ENCODE measurements at places on chromosomes 2 and 18.

- DNase-seq: no peak
Observed at GRCh38 chr18:12479536-12479935, 71.8 kb downstream of the PRELID3A start.

DNA sequence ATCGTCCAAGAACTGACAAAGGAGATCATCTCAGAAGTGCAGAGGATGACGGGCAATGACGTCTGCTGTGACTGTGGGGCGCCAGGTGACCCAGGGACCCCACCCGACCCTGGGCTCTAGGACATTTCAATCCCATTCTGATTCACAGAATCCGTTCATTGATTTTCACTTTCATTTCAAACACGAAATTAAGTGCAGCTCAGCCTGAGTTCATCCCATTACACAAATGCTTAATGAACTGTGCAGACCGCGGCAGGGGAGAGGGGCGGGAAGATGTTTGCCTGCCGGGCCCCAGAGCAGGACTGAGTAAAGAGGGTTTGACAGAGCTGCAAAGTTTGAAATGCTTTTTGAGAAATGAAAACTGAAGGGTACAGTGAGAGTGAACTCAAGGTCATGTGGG, 67.1 kb downstream of the ITGB1BP1 start:
- DNase-seq: no peak

GRCh38 chr2:237723602-237724001, 75.0 kb upstream of the RBM44 start:
- DNase-seq: no peak

- DNase-seq: no peak
Observed at GRCh38 chr2:215612786-215613185, 176.9 kb upstream of the FN1 start.

DNA sequence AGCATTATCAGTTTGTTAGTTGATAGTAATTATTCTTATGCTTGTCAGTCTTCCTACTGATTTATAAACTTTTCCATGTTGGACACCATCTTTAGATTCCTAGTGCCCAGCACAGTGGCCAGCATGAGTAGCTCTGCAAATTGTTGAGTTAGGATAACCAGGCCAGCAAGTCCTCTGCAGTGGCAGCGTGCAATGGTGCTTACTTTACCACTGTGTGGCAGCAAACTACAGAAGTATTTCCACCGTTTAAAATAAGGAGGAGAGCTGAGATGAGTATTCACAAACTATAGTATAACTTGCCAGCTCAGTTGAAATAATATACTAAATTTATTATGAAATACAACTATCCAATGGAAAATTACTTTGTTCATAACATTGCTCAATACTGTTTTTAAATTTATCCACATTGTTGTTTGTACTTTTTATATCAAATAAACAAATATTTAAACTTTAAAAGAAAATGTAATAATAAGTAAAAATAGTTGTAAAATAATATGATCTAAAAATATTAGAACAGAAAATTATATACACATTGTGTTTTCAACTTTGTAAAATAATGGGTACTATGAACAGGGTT, 9.3 kb upstream of the THADA start:
- DNase-seq: no peak

DNA sequence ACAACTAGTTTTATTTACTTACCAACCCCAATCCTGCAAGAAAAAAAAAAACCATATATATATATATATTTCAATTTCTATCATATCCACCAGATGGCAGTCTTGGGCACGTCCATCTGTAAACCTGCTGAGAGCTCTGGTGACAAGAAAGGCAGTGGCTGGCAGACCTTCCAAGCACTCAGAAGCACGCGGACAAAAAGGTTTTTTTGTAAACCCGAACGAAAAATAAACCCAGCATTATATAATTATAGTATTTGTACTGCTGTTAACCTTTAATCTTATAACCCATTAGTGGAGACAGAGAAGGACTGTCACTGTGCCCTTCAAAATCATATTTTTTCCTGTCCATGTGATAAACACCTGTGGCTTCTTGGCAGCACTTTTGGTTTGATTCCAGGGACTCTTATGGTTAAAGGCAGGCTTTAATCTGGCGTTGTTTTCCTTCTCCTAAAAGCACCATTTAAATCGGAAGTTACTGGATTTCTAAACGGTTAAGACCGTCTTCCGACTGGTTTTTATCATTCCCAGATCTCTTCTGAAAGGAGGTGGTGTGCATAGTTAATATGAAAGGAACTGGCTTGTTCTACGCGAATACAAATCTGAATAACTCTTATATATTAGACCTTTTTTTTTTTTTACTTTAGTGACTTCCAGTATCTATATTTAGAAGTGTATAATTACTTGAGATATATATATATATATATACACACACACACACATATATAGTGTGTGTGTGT, 31.0 kb upstream of the SLC3A1 start:
- no peak for DNase-seq

GRCh38 chr2:149799013-149799705, 211.6 kb upstream of the MMADHC start:
- DNase-seq: no peak

- DNase-seq: no peak
Observed at GRCh38 chr2:65799141-65799854, 366.9 kb upstream of the SPRED2 start.

DNA sequence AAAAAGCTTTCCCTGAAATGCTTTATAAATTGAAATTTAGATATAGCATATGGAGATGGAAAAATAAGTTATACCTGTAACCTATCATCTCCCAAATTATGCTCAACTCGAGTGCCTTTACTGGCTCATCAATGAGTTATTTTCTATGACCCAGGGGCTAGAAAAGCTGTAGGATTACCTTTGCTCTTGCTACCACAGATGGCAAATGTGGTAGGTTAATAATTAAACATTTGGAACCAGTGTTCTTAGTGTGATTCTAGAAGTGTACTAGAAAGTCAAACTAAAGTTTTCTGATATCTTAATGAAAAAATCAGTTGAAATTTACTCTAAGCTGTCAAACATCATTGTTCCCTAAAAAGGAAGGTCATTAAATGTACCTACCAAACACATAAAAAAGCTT, 22.5 kb downstream of the ALS2 start:
- no peak for DNase-seq

- no peak for DNase-seq
Observed at GRCh38 chr2:196849895-196850294, 40.7 kb upstream of the C2orf66 start.

GRCh38 chr2:48070415-48070814, 164.1 kb upstream of the FBXO11 start:
- DNase-seq: no peak

- DNase-seq: no peak
Observed at GRCh38 chr2:119283873-119284331, 60.3 kb downstream of the STEAP3 start.

DNA sequence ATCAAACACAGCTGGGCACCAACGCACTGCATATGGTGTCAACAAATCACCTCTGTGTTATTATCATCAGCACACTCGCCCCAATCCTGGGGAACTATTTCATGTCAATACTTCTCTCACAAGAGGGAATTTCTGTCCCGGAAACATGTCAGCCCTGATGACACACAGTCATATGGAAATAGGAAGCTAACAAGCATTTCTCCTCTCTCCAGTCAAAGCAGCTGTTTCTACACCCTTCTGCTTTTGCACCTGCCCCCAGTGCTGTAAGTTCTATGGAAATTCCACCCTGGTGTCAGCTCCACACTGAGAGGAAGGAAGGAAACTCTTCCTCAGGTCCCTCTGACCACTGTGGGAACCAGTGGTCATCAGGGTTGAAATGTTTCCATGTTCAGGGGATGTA, 447.6 kb upstream of the ID2 start:
- DNase-seq: no peak

Data from cortex of kidney (tissue), 1 donor.